Stimulated activated CD8-positive, alpha-beta memory T cell treated with anti-CD3 and anti-CD28 coated beads, Interleukin-2, amount 100 ng/mL, for 1 hour (primary cell): ENCODE measurements at places on chromosomes 5 and 9.

- no peak for DNase-seq
These were observed 369.9 kb upstream of the FAM174A start for GRCh38 chr5:100165309-100165708.

DNA sequence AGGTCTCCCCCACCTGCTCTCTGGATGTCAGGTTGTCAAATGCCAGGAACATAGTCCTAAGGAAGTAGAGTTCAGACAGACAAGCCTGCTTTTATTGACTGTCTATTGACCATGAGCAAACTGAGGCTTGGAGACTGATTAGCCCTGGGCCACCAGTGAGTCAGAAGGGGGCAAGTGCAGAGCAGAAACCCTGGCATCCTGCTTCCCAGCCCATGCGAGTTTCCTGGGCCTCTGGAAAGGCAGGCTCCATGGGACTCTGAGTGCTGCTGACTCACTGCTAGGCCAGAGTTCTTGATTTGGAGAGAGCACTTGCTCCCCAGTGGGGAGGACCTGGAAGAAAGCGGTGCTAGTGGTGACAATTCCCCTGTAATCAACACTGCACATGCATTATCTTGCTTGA, 2.8 kb upstream of the HBEGF start:
- no peak for DNase-seq

DNA sequence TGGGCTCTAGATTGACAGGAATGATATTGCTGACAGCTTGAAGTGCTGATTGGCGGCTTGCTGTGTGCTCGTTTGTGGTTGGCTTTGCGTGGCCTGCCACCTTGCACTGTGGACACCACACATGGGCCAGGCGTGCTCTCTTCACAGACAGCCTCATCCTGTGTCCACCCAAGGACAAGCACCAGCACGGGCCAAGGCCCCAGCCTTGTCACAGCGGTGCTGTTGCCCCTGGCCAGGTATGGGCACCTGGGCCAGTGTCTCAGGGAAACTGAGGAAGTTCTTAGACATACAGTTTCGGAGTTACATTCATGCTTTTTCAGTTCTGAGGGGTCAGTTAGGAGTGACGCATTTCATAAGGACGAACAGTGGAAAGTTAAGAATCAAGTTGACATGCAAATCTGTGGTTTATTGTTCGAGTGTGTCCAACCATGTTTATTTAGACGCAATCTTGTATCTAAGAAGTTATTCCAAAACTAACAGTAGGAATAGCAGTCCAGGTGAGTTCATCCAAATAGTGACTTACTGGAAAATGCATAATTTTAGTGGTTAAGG, 125.9 kb downstream of the EHMT1 start:
- no peak for DNase-seq

DNA sequence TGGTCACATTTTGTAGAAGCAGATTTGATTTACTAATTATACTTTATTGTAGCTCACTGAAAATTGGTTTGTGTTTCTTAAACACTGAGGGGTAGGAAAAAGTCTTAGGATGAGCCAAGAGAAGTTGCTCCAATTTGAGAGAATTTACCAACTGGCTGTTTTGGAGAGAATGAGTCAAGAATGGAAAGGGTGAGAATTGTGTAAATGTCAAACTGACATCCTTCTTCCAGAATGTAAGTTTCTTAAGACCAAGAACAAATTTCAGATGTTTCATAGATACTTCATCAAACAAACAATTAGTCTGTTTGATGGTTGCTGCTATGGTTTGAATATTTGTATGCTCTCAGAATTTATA, 106.2 kb upstream of the TXNDC8 start:
- DNase-seq: no peak

DNA sequence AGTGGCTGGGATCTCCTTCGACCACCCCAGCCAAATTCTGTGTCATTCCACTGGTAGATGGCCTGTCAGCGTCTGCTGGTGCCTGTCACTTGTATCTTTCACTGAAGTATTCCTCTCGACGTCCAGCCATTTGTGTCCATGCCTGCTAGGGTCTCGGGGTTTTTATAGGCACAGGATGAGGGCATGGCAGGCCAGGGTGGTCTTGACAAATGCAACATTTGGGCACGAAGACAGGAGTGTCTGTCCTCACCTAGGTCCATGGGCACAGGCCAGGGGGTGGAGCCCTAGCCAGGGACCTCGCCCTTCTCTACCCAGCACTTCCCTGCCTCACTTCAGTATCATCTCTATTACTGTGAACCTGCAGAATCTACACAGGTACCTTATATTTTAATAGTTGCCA, 2223.9 kb upstream of the ACO1 start:
- DNase-seq: no peak

- no peak for DNase-seq
These were observed 3.7 kb upstream of the SVEP1 start for GRCh38 chr9:110583237-110583636.

DNA sequence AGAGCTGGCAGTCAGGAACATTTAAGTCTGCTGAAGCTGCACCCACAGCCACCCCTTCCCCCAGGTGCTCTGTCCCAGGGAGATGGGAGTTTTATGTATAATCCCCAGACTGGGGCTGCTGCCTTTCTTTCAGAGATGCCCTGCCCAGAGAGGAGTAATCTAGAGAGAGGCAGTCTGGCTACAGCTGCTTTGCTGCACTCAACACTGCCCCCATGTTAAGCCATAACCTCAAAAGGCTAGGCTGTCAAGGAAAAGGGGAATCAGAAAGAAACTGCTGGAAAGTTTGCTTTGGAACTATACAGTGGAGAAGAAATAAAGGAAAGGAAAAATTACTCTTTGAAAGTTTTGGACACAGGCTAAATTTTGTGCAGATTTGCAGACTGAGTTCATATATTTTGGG, 127.2 kb downstream of the MACIR start:
- DNase-seq: no peak

GRCh38 chr5:10401498-10401897, 40.2 kb upstream of the ROPN1L start:
- DNase-seq: no peak

GRCh38 chr5:96893342-96893741, 17.0 kb downstream of the ERAP2 start:
- no peak for DNase-seq

- DNase-seq: no peak
These were observed 66.5 kb downstream of the F2RL2 start for GRCh38 chr5:76556511-76557221.

DNA sequence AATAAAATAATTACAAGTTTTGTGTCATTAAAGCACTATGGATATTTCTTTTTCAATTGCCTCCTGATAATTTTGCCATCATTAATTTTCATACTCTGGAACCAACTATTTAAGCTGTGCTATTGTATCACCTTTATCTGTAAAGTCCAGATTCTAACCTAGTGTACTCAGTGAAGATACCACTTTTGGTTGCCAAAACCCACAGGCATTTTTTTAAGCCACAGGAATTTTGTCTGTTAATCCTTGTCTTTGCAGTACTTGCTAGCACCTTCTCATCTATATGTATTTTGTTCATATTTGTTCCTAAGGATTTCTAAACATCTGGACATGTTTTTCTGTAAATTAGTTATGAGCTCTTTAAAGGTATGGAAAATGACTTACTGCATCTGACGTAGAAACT, 481.4 kb upstream of the DAB2 start:
- no peak for DNase-seq

DNA sequence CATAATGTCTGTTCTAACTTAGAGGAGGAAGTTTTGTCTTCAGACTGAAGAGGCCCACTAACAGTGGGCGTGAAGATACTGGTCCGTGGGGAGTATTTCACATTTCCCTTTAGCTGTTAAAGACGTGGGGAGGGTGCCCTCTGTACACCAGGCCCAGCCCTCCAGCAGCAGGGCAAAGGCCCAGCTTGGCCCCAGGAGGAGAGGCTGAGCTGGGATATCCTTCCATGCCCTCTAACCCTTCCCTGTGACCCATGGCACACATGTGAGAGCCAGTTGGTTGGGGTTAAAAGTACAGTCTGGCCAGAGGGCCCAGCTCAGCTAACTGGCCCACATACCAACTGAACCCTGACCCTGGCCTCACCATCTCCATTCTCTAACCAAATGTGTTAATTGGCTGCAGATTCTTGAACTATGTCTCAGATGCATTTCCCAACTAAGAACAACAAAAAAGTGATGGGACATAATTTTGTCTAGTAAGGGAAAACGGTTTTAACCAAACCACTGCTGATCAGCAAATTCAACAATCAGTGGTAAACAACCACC, 74.4 kb downstream of the LHFPL2 start:
- DNase-seq: no peak

- DNase-seq: no peak
These were observed 186.7 kb downstream of the NR2F1-AS1 start for GRCh38 chr5:93394301-93394700.

DNA sequence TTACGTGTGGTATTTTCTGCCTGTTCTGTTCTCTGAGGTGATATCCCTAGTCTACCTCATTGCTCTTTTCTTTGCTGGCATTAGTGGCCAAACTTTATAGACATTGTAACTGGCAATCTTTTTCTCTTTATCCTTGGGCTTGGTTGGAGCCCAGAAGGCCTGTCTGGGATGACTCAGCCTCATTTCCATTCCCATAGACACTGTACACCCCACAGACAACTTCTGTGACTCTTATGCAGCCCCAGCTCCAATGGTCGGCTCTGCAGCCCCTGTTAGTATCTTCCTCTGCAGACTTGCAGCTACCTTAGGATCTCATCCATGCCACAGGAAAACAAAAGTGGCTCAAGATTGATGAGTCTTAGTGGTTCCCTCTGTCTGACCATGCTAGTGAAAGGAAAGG, 79.8 kb downstream of the CFAP95 start:
- no peak for DNase-seq
